ENCODE measurements at places on chromosomes 2 and 18.

DNA sequence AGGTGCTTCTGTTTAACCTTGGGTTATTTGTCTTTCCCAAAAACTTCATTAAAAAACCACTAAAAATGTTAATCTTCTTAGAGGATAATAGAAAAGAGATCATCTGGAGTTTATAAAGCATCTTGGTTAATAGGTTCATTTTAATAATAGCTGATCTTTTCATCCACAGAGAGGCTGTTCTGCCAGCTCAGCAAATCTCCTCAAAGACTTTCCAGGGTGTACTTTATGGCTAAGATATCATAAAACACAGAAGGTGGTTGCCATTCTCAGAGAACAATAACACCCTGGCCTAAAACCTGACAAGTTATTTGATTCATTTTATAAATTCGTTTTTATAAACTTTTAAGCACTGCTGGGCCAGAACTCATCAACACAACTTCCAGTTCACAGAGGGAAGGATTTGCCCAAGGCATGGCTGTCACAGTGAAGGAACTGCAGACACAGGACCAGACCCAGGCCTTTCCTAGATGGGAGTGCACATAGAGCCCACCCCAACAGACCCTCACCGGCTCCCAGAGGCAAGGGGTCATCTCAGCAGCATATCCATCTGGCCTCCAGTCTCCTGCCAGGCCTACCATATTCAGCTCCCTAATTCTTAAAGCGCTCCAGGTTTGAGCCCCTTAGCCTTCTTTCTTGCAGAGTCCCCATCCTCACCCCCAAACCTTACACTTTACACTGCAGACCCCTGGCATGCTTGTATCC lies 203.4 kb upstream of the RAB6C start:
- DNase-seq = no peak

DNA sequence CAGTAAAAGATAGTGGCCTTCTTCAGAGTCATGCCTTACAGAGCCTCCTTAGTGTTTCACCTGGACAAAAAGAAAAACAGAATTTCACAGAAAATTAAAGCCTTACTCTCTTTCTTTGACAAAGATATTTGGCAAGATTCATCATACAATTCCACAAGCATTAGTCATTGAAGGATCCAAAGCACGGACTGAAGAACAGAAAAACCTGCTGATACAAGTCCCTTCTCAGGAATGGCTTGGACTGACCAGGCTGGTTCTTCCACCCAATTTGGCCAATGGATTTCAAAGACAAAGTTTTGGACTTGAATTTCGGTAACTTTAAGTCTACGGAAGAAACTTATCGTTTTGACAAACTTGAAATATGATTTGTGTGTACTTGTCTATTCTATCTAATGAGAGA lies 39.1 kb upstream of the GALNT3 start:
- DNase-seq = no peak

DNA sequence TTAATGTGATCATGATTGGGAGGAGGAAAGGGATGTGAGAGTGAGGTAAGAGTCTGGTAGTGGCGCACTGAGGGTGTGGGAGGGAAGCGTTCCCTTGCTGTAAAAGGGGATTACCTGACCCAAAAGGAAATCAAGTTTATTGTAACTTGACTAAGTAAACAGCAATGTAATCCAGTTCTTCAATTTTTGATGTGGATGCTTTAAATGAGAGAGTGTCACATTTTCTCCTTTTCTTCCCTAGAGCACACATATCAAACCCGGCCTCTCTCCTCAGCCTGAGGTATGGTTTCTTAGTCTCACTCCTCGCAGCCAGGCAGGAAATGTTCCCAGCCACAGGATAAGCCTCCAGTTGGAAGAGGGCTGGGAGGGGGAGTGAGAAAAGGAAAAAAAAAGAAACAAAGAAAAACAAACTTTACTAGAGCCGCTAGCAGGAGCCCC lies 688 bp upstream of the ARHGAP28 start:
- no peak for DNase-seq

GRCh38 chr18:39770399-39770798 lies 2184.6 kb upstream of the PIK3C3 start:
- DNase-seq = no peak

- DNase-seq = no peak
Observed at GRCh38 chr18:44974174-44974573, 293.5 kb downstream of the SETBP1 start.

DNA sequence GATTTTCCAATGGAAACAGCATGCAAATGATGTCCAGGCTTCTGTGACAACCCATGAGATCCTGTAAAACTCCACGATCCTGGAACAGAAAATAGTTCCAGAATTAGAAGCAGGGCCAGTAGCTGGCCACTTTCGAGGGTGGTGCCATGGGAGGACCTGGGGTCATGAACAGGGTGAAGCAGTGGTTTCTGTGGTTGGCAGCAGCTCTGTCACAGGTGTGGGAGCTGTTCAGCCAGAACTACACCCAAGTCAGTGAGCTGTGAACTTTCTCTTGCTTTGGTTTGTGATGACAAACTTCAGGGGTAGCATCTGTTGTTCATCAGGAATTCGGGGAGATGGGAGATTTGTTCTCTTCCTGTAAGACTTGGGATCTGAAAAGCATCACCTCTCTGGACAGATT lies 314.4 kb upstream of the NT5C1B start:
- no peak for DNase-seq

DNA sequence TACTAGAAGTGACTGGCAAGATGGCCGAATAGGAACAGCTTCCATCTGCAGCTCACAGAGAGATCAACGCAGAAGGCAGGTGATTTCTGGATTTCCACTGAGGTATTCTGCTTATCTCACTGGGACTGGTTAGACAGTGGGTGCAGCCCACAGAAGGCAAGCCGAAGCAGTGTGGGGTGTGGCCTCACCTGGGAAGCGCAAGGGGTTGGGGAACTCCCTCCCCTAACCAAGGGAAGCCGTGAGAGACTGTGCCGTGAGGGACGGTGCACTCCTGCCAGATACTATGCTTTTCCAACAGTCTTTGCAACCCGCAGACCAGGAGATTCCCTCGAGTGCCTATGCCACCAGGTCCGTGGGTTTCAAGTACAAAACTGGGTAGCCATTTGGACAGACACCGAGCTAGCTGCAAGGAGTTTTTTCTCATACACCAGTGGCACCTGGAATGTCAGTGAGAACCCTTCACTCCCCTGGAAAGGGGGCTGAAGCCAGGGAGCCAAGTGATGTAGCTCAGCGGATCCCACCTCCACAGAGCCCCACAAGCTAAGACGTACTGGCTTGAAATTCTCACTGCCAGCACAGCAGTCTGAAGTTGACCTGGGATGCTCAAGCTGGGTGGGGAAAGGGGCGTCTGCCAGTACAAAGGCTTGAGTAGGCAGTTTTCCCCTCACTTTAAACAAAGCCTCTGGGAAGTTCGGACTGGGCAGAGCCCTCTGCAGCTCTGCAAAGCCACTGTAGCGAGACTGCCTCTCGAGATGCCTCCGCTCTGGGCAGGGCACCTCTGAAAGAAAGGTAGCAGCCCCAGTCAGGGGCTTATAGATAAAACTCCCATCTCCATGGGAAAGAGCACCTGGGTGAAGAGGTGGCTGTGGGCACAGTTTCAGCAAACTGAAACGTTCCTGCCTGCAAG lies 40.1 kb downstream of the PLEK start:
- no peak for DNase-seq

DNA sequence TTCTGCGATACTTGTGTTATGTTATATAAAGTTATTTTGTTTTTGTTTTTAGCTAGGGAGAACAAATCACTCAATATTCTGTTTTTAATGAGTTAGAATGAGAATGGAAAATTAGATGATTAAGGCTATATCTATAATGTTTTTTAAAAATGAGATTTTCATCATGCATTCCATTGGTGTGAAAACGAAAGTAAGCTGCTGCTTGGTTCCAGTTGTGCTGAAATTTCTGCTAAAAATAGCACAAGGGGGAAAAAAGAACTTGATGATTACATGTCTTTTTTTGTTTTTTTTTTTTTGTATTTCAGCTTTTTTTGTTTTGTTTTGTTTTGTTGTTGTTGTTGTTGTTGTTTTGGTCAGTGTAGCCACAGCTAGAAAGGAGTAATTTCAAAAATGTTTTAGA lies 242.6 kb upstream of the KCNJ3 start:
- no peak for DNase-seq

DNA sequence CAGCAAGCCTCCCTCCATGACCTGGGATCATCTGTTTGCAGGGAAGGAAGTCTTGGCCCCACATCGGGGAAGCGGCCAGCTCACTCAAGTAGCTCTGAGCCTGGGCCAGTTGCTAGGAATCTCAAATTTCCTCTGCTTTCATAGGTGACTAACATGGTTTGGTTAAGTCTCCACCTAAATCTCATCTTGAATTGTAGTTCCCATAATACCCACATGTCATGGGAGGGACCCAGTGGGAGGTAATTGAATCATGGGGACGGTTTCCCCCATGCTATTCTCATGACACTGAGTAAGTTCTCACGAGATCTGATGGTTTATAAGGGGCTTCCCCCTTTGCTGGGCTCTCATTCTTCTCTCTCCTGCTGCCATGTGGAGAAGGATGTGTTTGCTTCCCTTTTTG lies 75.2 kb downstream of the LBH start:
- DNase-seq = no peak

GRCh38 chr18:1777843-1778242 lies 793.5 kb downstream of the METTL4 start:
- no peak for DNase-seq

DNA sequence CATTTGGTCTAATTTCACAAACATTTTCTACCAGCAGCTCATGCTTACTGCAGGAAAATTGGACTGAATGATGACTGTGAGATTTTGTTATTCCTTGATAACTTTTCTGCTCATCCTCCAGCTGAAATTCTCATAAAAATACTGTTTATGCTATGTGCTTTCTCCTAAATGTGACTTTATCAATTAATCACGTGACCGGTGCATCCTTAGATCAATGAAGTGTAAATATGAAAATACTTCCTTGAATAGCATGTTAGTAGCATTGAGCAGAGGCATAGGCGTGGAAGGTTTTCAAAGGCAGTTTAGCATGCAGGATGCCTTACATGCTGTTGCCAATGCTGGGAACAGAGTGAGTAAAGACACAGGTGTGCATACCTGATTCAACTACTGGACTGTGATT lies 1002.5 kb downstream of the CBLN2 start:
- no peak for DNase-seq

DNA sequence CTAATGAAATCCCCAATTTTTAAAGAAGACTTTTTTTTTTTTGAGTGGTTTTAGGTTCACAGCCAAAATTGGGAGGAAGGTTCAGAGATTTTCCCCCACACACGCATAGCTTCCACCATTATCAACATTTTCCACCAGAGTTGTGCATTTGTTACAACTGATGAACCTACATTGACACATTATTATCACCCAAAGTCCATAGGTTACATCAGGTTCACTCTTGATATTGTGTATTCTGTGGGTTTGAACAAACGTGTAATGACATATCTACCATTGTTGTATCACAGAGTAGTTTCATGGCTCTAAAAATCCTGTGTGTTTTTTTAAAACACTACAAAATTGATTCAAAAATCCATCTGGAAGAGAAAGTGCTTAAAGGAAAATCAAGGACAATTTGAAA lies 101.8 kb downstream of the TANC1 start:
- DNase-seq = no peak

GRCh38 chr18:62576845-62577512 lies 54.2 kb downstream of the ZCCHC2 start:
- no peak for DNase-seq

- DNase-seq = no peak
Observed at GRCh38 chr2:138906549-138906948, 126.4 kb upstream of the NXPH2 start.

- DNase-seq = no peak
Observed at GRCh38 chr2:154693741-154694340, 4.7 kb upstream of the KCNJ3 start.

- DNase-seq = no peak
Observed at GRCh38 chr2:231677632-231678104, 30.7 kb upstream of the PTMA start.

Measured in SHP77 (cell line).